Activated naive CD4-positive, alpha-beta T cell treated with anti-CD3 and anti-CD28 coated beads, Interleukin-2, amount 50 U/mL, for 72 hours (primary cell): ENCODE measurements at places on chromosomes 2 and 18. TPM values are rescaled to one million over a fixed set of nuclear protein-coding genes. Genes with fewer than 3 reads are reported as not detected.

PRKAG3 gene
- not detected for total RNA-seq

UGT1A5 gene
- total RNA-seq: not detected

TEKT4 gene
- total RNA-seq: not detected

GKN2 gene
- total RNA-seq: not detected

AP1S3 gene
- total RNA-seq: 1.8 TPM

ACADL gene
- total RNA-seq: not detected

PECR gene
- total RNA-seq: 34.0 TPM

RGPD4 gene
- total RNA-seq: not detected

CDCA7 gene
- 18.1 TPM for total RNA-seq

CDK15 gene
- total RNA-seq: not detected

CERKL gene
- not detected for total RNA-seq

ATG16L1 gene
- total RNA-seq: 34.2 TPM

RESP18 gene
- not detected for total RNA-seq

FSHR gene
- not detected for total RNA-seq

MXD1 gene
- total RNA-seq: 14.5 TPM

SULT1C4 gene
- total RNA-seq: not detected

VSNL1 gene
- total RNA-seq: not detected

PREB gene
- total RNA-seq: 49.8 TPM

ANKRD62 gene
- not detected for total RNA-seq

CREB1 gene
- total RNA-seq: 89.3 TPM

RNF152 gene
- total RNA-seq: 0.10 TPM

C2orf80 gene
- total RNA-seq: not detected

KCNG2 gene
- total RNA-seq: not detected

TMEM237 gene
- total RNA-seq: 12.6 TPM

HOXD4 gene
- not detected for total RNA-seq

EMX1 gene
- not detected for total RNA-seq

CRACDL gene
- 0.12 TPM for total RNA-seq

PLGLB1 gene
- total RNA-seq: 0.50 TPM

IL1B gene
- 0.25 TPM for total RNA-seq

ARHGAP28 gene
- not detected for total RNA-seq
